Stimulated activated CD4-positive, alpha-beta T cell treated with anti-CD3 and anti-CD28 coated beads, TNF-alpha, amount 100 ng/mL, for 24 hours (primary cell): ENCODE measurements at places on chromosomes 7 and 10.

- DNase-seq = no peak
These were observed 45.8 kb upstream of the PLXNA4 start for GRCh38 chr7:132622081-132622480.

GRCh38 chr10:58393317-58393716, 8.1 kb downstream of the TFAM start:
- no peak for DNase-seq

GRCh38 chr7:73895626-73896025, 34.7 kb downstream of the TMEM270 start:
- no peak for DNase-seq

DNA sequence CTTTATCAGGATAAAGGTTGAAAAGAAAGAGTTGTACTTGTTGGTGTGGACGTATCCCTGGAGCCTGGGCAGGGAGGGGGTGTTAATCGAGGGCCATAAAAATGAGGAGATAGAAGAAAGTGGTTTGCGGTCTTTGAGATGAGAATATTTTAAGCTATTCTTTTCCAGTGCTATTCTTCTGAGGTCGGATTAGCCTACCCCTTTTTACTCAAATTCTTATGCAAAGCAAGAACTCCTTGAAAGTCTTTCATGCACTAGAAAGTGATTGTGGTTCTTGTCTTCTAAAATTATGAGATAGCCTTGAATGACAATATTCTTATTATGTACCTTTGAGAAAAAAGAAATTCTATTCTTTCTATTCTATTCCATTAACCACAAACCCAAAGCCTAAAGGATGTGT, 201.3 kb upstream of the SEMA3C start:
- DNase-seq = no peak

GRCh38 chr7:26856176-26856985, 8.0 kb downstream of the SKAP2 start:
- no peak for DNase-seq

GRCh38 chr7:139482662-139483466, 609 bp downstream of the KLRG2 start:
- DNase-seq = peak; percentile 19

GRCh38 chr10:59064080-59064692, 112.3 kb upstream of the PHYHIPL start:
- DNase-seq = no peak

DNA sequence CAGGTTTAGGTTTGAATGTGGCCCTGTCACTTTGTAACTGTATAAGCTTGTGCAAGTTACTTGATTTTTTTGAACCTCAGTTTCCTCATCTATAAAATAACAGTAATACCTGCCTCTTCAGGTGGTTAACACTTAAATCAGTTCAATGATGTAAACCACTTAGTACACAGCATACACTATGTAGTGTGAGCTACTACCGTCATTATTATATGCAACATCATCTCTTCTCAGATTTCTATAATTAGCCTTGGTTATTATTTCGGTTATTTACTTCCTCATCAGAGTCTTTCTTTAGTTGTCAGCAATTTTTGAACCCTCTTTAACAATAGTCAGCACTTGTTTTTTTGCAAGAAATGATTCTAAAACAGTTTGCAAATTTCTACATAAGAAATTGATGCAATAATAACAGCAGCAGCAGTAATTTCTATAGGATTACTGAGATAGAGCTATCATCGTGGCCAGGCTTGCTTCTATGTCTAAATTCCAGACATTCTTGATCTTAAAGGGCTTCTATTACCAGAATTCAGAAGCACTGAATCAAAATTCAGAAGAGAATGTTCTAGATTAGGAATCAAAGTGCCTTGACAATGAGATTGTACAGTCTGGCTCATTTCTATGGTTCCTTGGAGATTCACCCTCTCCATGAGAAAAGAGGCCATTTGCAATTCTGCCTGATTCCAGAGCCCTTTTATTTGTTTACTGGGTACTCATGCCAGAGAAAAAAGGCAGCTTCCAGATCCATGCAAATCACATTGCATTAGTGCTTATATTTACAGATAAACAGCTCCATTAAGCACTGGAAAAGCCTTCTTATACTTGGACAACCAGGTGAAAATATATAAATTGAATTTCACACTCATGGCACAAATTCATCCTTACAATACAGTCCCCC, 25.0 kb upstream of the WDR11 start:
- no peak for DNase-seq
